T follicular helper cell (primary cell): ENCODE measurements at places on chromosomes 7 and 10.

GRCh38 chr7:39550411-39550810 is 15.8 kb upstream of the YAE1 start:
- DNase-seq = no peak

GRCh38 chr10:20616918-20617810 is 279.9 kb downstream of the NEBL start:
- no peak for DNase-seq

- no peak for DNase-seq
These were observed 196.3 kb upstream of the KLF6 start for GRCh38 chr10:3981300-3981699.

GRCh38 chr7:305410-306151 is 15.6 kb downstream of the FOXL3 start:
- no peak for DNase-seq

- no peak for DNase-seq
These were observed 96.4 kb downstream of the BUB3 start for GRCh38 chr10:123250640-123251039.
